Upper lobe of right lung (tissue), 1 donor: ENCODE measurements at places on chromosomes 2 and 18. TPM values are rescaled to one million over a fixed set of nuclear protein-coding genes. Genes with fewer than 3 reads are reported as not detected.

The PRKAG3 gene
- not detected for total RNA-seq

The FEV gene
- not detected for total RNA-seq

The C2orf66 gene
- 0.38 TPM for total RNA-seq

The ANKRD29 gene
- total RNA-seq: 72.0 TPM

The ZNF396 gene
- 3.1 TPM for total RNA-seq

The ALLC gene
- total RNA-seq: not detected

- DNase-seq: no peak
Observed at GRCh38 chr2:216008387-216008786, 5.0 kb downstream of the MREG start.

GRCh38 chr2:141570474-141571131 lies 560.2 kb downstream of the LRP1B start:
- DNase-seq: no peak

GRCh38 chr18:26004832-26005231 lies 85.6 kb downstream of the SS18 start:
- DNase-seq: no peak

GRCh38 chr2:210224941-210225672 lies at the start of gene ACADL:
Gene ACADL (minus strand): TSS chr2:210225447. CDS start chr2:210225263, 184 bp downstream.
- peak; percentile 93 for DNase-seq

DNA sequence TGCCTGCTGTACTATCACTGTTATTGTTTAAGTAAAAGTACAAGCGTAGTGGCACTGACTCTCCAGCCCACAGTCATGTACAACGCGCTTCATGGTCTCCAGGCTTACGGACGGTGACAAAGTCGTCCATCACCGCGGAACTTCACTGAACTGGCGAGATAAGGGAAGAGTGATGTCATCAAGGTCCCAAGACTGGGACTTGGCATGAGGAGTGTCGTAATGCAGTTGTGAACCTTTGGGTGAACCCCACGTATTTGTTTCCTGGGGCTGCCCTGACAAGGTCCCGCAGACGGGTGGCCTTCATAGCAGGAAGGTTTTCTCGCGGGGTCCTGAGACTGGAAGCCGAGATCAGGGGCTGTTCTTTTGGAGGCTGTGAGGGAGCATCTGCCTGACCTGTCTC lies 17.3 kb downstream of the NFATC1 start:
- no peak for DNase-seq

DNA sequence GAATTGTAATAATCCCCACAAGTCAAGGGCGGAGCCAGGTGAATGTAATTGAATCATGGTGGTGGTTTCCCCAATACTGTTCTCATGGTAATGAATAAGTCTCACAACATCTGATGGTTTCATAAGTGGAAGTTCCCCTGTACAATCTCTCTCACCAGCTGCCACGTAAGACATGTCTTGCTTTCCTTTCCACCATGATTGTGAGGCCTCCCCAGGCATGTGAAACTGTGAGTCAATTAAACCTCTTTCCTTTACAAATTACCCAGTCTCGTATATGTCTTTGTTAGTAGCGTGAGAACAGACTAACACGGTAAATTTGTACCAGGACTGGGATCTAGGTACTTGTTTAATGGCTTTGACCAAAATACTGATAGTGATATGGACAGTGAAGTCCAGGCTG lies 744.3 kb upstream of the REG3G start:
- no peak for DNase-seq

DNA sequence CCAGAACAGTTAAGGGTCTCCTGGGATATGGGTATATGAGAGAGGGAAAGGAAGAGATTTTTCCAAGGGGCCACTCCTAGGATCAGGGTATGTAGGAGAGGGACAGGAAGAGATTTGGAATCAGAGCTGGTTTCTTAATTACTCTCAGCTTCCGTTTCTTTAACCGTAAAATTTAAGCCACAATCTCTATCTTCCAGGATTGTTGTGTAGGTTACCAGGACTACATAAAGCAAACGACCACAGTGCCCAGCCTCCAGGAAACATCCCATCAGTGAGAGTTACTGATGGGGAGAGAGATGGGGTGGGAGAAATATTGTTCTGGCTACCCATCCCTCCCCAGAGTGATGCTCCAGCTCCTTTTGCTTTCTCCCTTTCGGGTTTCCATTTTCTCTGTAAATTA lies 114.6 kb upstream of the THUMPD2 start:
- DNase-seq: no peak

DNA sequence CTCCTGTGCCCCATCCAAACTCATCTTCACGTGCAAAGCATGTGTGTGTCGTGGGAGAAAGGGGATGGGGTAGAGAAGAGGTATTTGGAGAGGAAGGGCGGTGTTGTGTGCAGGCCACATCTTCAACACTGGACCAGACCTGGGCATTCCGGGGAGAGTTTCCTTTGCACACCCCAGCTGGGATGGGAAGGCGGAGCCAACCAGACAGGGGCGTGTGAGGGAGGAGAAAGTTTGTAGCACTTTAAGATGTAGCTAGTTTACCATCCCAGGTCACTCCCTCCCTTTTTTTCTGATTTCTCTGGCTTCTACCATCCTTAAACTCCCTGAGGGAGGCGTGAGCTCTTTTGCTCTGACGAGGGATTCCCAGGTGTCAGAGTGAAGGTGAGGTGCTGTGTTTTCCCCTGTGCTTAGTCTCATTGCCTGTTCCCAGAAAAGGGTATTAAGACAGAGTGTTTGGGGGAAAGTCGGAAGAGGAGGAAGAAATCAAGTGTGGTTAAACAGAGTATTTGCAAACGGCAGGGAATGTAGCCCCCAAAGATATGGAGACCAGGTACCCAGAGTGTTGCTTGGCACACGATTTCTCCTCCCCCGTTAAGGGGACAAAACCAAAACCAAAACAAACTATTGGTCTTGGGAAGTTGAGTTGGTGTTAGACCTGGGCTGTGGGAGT lies 1.6 kb downstream of the SETBP1 start:
- no peak for DNase-seq
